Stimulated activated naive CD4-positive, alpha-beta T cell (primary cell): ENCODE measurements at places on chromosomes 6 and 20.
A peak's percentile ranks its signal among the peaks of the same experiment; 100 is the strongest.

GRCh38 chr20:51622004-51622874 lies 79.7 kb upstream of the NFATC2 start:
- DNase-seq = no peak

- peak; percentile 74 for DNase-seq
Observed at GRCh38 chr6:32969685-32970412, 1.5 kb downstream of the BRD2 start.

DNA sequence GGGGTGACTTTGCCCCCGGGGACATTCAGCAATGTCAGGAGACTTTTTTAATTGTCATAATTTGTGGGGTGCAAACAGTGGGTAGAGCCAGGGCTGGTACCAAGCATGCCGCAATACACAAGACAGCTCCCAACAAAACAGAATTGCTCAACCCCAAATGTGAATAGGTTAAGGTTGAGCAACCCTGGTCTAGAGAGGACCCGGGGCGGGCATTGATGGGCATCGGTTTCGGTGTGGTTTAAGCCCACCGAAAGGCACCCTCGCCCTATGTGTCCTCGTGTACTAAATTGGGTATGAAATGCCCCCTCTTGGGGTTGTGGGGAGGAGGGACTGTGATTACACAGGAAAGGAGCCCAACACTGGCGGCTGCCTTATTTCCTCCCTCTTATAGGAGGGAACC lies 36.0 kb downstream of the KIAA1755 start:
- DNase-seq = no peak

GRCh38 chr20:62212299-62212698 lies 7.8 kb downstream of the HRH3 start:
- DNase-seq = no peak

GRCh38 chr20:60313614-60314013 lies 355.4 kb downstream of the CDH26 start:
- DNase-seq = no peak

GRCh38 chr6:106099235-106099537 lies 13.1 kb downstream of the PRDM1 start:
- no peak for DNase-seq

- DNase-seq = no peak
Observed at GRCh38 chr20:13264907-13265306, 43.8 kb downstream of the ISM1 start.

GRCh38 chr6:121932076-121932991 lies 467.1 kb upstream of the HSF2 start:
- no peak for DNase-seq
